ENCODE measurements at places on chromosomes 12 and 14.

- no peak for DNase-seq
Measured at GRCh38 chr12:47858511-47859266, 39.0 kb upstream of the HDAC7 start.

DNA sequence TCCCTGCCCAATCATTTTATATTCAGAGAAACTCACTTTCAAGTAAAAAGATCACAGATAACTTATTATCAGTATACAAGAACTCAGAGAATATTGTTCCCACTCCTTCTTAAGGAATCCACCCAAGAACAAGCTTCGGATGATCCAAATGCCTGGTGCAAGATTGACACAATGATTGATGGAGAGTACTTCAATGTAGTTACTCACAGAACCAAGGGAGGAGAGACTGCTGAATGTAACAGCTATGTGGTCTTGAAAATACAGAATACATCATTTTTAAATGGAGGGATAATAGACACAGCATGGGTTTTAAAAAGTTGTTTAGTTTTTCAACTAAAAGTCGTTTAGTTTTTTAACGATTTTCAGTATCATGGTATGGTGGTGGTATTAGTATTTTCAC, 38.4 kb upstream of the SELPLG start:
- DNase-seq = no peak

DNA sequence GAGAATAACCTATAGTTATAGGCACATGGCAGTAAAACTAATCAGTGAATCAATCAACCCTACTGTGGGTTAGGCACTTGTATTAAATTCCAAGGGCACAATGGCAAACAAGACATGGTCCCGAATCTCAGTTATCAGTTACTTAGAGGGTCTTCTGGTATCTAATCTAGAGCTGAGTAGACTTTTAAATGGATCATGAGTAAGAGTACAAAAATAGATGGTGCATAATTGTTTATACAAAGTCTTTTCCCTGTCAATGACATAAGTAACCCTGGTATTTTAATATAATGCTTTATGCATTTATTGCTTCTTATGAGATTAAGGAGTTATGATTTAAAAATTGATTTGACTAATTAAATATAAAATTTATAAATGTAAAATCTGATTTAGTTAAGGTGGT, 23.0 kb upstream of the KCNJ8 start:
- no peak for DNase-seq

GRCh38 chr14:62939970-62940369, 105.3 kb downstream of the KCNH5 start:
- DNase-seq = no peak

DNA sequence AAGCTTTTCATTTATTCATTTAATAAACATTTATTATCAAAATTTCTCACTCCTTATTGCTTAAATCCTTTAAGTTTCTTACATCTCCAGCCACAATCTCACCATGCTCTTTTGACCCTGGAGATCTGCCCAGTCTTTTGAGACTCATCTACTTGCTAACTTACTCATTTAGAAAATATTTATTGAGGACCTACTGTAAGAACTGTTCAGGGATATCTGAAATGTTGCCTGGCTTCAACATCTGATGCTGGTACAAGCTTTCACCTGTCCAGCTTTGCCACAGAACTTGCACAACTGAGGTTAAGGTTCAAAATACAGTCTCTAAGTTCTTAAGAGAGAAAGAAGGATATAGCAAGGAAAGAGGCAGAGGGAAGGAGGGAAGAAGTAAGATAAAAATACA, 17.5 kb upstream of the GXYLT1 start:
- DNase-seq = no peak

DNA sequence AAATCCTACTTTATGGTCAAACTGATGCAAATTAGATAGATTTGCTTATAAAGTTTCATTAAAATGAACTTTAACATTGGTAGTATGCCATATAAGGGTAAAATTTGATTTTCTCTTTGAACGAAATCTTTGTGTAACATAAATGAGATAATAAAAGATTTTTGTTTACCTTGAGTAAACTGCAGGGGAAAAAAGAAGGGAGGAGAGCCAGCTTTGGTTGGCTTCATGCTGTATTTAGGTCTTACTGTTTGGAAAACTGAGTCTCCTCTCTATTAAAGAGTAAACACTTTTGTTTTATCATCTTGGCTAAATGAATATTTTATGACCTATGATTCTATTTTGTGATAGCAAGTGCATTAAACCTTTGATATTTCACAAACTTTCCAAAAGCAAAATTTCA, 267.6 kb downstream of the IPO8 start:
- no peak for DNase-seq

- DNase-seq = no peak
Measured at GRCh38 chr12:46470036-46470627, 97.6 kb upstream of the SLC38A2 start.

DNA sequence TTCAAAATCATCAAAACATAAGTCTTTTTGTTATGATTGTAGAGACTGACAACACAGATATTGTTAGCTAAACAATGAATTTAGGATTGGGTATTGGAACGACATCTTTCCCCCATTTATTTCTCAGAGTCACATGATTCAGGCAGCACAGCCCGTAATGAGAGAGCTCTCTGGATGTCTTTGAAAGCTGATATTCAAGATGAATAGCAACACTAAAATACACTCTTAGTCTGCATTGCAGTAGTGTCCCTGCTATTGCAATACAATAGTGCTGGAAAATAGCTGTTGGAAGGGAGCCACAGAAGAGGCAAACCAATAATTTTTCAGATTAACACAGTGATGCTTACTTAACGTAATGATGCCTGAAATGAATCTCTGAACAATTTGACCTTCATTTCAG, 9.9 kb downstream of the GTSF1 start:
- DNase-seq = no peak

GRCh38 chr12:23950210-23950774, 822 bp upstream of the SOX5 start:
- no peak for DNase-seq

DNA sequence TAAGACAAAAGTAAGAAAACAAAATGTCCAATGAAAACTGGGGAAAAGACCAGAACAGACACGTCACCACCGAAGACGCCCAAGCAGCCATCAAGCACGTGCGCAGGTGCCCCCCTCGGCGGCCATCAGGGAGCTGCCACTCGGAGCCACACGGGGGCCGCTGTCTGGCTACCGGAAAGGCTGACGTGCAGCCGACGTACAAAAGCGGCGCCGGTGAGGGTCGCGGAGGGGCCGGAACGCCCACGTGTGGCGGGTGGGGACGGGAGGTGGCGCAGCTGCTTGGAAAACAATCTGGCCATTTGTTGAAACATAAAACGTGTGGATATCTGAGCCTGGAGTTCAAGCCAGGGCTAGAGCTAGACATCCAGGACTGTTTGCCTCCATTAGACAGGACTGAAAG, 60.7 kb downstream of the GALNT9 start:
- DNase-seq = no peak

DNA sequence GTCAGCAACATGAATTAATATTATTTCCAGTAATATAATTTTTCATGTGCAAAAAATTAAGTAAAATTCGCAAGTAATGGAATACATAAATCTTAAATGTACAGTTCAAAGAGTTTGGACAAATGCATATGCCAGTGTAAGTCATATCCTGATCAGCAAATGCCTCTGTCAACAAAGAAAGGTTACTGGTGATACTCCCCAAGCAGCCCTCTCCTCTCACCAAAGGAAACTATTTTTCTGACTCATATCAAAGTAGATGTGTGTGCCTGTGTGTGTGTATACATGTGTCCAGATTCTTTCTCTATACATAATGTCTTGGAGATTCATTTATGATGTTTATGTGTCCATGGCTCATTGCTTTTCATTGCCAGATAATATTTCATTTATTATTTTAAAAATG, 1035.0 kb downstream of the SLC16A7 start:
- no peak for DNase-seq

GRCh38 chr14:79528828-79529416, 682.4 kb downstream of the DIO2 start:
- DNase-seq = no peak

DNA sequence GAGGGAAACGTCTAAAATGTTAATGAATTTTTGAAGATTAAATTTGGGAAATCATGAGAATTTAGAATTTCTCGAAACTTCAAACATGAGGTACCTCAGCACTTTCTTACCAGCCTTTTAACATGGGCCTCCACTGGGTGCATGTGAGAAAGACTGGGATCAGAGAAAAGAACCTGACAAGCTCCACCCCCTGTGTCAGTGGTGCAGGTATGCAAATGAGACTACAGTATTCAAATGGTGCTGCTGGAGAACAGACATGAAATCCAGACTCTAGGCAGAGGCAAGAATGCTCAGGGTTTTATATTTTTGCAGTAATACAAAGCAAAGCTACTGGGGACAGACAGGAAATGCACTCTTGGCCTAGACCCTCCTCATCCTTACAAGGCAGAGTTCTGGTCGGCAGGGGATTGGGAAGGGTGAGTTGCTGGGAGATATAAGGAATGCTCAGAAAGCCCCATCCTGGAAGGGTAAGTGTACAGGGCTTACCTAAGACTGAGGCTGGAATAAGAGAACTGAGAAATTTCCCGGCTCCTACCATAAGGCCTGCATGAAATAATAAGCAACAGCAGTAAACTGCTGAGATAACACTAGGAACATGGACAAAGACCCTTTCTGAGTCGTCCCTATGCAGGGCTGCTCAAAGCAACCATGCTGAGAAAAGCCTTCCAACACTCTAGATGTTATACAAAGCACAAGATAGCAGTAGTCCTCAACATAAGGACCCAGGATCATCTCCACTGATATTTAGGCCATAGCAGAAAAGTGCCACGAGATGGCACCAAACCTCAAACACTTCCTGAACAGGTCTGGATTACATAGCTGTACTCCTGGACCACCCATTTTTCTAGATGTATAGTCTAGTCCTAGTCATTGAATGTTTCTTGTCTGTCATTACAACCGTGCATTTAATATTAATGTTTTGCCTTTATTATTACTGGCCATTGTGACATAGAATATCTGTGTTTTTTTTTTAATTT, 260.8 kb downstream of the RASSF9 start:
- DNase-seq = peak; percentile 5

DNA sequence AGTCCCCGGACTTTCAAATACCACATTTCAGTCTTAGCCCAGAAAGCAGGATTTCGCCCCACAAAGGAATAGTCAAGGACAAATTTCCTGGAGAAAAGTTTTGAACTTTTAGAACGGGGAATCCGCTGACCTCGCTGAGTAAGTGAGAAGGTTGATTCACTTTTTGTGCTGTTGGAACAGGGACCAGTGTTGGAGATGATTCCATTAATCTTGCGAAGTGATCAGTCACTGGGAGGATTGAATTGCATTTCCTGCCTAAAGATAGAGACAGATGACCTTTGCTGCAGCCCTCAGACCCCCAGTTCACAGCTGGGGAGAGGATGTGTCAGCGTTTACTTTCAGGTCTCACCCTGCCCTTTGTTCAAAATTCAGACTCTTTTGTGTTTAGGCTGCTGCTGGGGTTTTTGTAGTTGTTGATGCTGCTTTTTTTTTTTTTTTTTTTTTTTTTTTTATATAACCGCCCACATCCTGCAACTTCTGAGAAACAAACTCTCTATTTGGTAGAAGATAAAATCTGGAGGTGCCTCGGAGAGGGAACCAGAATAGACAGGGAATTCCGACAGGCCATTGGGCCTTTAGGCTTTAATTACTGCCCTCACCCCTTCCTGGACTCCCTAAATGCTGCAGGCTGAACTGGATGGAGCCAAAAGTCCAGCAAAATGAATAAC, 9.8 kb upstream of the KDM2B start:
- DNase-seq = no peak

- DNase-seq = no peak
Measured at GRCh38 chr12:58285551-58285950, 344.2 kb downstream of the ATP23 start.

DNA sequence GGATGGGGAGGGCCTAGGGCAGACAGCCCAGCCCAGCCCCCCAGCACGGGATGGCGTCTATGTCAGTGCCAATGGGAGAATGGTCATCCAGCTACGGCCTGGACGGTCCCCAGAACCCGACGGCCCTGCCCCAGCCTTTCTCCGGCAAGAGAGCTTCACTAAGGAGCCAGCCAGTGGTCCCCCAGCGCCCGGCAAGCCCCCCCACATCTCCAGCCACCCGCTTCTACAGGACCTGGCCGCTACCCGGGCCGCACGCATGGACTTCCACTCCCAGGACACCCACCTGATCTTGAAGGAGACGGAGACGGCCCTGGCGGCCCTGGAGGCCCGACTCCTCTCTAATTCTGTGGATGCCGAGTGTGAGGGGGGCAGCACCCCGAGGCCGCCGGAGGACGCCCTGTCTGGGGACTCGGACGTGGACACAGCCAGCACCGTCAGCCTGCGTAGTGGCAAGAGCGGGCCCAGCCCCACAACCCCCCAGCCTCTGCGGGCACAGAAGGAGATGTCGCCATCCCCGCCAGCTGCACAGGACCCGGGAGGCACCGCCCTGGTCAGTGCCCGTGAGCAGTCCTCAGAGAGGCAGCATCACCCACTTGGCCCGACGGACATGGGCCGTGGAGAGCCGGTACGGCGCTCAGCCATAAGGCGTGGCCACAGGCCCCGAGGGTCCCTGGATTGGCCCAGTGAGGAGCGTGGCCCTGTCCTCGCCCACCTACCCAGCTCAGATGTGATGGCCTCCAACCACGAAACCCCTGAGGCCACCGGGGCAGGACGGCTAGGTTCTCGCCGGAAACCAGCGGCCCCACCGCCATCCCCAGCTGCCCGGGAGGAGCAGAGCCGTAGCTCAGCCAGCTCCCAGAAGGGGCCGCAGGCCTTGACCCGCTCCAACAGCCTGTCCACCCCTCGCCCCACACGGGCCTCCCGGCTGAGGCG, 21.9 kb downstream of the CEP170B start:
- DNase-seq = no peak

DNA sequence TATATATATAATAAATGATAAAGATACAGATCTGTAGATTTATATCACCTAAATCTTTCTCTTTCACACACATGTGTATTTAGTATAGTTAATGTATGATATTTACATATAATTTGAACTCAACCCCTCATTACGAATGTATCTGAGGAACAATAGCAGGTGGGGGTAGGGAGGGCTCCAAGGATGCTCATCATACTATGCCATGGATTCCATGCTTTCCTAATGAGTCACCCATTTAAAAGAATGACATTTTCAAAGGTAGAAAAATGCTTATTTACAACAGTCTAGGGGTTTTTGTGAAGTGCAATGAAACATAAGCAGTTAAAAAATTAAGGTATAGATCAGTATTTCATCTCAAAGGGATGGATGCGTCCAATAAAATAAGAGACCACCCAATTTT, 181.6 kb downstream of the SOX5 start:
- DNase-seq = no peak

All from NCI-H510A (cell line).